Stimulated activated CD4-positive, alpha-beta T cell treated with anti-CD3 and anti-CD28 coated beads, TNF-alpha, amount 100 ng/mL, for 1 hour (primary cell): ENCODE measurements at places on chromosomes 2 and 18.

DNA sequence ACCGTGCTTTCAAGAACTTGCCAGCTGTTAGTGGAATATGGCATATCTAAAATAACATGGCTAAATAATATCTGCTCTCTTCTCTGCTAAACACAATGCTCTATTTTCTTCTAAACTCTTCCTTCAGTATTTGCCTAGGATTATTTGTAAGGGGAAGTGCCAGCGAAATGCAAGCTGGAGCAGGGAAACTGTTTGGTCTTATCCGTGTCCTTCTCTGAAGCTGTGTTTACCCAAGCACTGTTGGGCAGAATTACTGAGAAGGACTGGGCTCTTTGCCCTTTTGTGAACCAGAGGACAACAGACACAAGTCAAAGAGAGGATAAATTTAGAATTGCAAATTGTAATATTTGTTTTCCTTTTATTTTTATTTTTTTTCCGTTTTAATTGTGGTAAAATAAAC lies 23.6 kb downstream of the CPO start:
- no peak for DNase-seq

DNA sequence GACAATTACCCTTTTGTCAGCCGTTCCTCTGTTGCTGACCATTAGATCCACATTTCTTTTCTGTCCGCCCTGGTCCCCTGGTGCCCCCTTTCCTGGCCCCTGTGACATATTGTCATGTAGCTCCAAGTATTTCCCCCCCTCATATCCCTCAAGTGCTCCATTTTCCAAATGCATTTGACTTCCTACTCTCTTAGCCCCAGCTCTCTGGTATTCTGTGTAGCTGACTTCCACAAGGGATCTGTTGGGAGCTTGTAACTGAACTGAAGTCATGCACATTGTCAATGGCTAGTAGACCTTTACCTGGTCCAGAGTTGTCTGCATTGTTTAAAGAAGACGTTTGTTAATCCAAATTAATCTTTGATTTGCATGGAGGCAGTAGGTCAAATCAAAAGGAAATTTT lies 34.8 kb downstream of the LIPG start:
- DNase-seq: no peak

- no peak for DNase-seq
Observed at GRCh38 chr2:70932631-70933230, 3.0 kb upstream of the ATP6V1B1 start.

GRCh38 chr2:215365184-215365658 lies 53.4 kb downstream of the ATIC start:
- DNase-seq: no peak

DNA sequence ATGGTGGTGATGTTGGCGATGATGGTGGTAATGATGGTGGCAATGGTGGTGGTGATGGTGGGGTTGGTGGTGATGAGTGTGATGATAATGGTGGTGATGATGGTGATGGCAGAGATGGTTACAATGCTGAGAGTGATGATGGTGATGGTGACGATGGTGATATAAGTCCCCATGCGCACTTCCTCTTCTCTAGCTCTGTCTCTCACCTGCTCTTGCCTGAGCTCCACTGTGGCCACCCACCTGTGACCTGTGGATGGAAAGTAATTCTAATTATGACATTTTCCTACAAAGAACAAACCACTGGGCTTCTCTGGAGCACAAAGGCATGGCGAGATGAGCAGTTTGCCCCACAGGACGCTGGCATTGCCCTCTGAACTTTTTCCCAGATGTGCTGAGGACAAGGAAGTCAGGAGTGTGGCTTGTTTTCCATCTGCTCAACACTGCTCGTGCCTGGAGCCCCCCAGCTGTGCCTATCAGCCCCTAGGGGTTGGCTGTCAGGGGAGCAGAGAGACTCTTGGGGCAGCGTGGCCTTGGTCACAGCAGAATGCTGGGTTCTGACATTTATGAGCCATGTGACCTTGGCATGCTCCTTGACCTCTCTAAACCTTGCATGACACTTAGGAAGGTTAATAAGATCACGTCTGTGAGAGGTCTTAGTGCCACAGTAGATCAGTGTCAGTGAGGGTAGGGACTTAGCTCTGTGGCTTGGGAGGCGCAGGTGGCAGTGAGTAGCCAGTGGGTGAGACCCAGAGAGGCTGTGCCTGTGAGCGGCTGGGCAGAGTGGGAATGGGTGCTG lies 68.4 kb downstream of the RRM2 start:
- no peak for DNase-seq
